ENCODE measurements at places on chromosomes 13 and 19. TPM values are rescaled to one million over a fixed set of nuclear protein-coding genes. Genes with fewer than 3 reads are reported as not detected.

- H3K4me3 ChIP-seq = no peak overlapping the region
- no peak overlapping the region for H3K27ac ChIP-seq
- H3K4me1 ChIP-seq = no peaks in the 10 kb centered on the region
- no peaks in the 10 kb centered on the region for H3K36me3 ChIP-seq
- DNase-seq = no peak
Observed at GRCh38 chr13:30718661-30719524, 16.4 kb upstream of the ALOX5AP start.

DNA sequence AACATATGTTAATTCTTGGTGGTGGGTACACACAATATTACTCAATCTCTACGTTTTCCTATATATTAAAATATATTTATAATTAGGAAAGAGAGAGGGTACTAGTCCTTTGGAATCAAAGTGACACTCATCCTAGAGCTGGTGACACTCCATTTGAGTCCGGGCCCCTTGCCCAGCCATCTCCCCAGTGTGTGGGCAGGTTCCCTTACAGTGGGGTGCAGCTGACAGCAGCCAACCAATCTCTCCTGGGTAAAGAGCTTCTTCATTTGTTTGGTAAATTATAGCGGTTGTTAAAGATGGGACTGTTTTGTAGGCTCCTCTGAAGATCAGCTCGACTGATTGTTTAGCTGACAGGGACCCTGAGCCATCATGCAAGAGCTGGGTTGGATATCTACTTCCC lies 37.2 kb upstream of the RGCC start:
- no peak overlapping the region for H3K4me3 ChIP-seq
- no peak overlapping the region for H3K27ac ChIP-seq
- no peaks in the 10 kb centered on the region for H3K4me1 ChIP-seq
- H3K36me3 ChIP-seq = no peaks in the 10 kb centered on the region
- no peaks in the 10 kb centered on the region for H3K27me3 ChIP-seq

Gene KLK10
- polyA plus RNA-seq = 0.67 TPM

GRCh38 chr19:50838239-50838638 lies 4.9 kb upstream of the KLK15 start:
- H3K27ac ChIP-seq = no peak overlapping the region
- DNase-seq = peak; percentile 21
- no peaks in the 10 kb centered on the region for H3K27me3 ChIP-seq
- no peak overlapping the region for H3K4me3 ChIP-seq

Gene LILRB5
- 2.2 TPM for polyA plus RNA-seq

- no peaks in the 10 kb centered on the region for H3K36me3 ChIP-seq
- DNase-seq = no peak
- H3K27ac ChIP-seq = no peak overlapping the region
- no peak overlapping the region for H3K4me3 ChIP-seq
- H3K27me3 ChIP-seq = no peaks in the 10 kb centered on the region
Observed at GRCh38 chr19:32164384-32164992, 180.9 kb upstream of the ZNF507 start.

Gene AMER2
- not detected for polyA plus RNA-seq

DNA sequence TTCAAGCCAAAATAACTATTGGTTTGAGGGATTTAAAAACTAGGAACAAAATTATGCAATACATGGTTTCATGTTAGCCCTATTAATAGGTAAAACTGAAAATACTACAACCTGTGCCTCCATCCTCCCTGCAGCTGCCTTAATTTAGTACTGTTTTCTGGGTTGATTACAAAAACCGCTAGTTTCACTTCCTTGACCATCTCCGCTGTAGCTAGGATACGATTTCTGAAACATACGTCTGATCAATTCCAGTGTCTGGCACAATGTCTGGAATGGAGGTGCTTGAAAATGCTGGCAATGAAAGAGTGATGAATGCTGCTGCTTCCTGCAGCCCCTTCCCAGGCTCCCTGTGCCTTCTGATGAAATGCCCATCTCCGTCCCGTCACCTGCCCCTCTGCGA lies 273.5 kb downstream of the SHISA2 start:
- H3K36me3 ChIP-seq = no peaks in the 10 kb centered on the region
- no peak overlapping the region for H3K4me3 ChIP-seq
- DNase-seq = no peak
- H3K4me1 ChIP-seq = no peaks in the 10 kb centered on the region
- H3K27ac ChIP-seq = no peak overlapping the region

DNA sequence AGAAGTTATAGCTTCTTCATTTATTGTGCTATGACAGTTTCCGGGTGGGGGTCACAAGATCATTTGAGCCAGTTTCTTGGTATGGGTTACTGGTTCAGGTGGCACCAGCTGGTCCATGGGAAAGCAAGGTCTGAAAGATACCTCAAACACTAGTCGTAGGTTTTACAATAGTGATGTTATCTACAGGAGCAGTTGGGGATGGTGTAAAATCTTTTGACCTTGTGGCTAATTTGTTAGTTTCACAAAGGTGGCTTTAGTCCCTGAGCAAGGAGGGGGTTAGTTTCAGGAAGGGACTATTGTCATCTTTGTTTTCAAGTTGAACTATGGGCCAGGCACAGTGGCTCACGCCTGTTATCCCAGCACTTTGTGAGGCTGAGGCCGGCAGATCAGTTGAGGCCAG lies 24.6 kb downstream of the CHST8 start:
- H3K36me3 ChIP-seq = no peaks in the 10 kb centered on the region
- no peaks in the 10 kb centered on the region for H3K4me1 ChIP-seq
- no peak overlapping the region for H3K27ac ChIP-seq
- DNase-seq = no peak

DNA sequence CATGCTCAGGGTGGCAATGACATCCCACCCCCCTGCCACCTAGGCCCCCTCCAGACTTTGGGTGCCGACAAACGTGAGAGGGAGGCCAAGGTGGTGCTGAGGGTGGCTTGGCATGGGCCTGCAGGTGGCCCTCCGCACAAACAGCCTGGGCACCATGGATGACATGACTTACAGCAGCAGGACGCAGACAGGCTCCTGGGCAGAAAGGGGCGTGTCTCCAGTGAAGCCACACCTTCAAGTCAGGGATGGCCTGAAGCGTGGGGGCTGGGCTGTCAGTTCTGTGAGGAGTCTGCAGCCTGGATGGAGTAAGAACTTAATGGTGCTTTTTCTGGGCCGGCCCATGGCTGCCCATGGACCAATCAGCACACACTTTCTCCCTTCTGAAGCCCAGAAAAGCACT lies 25.3 kb downstream of the POMP start:
- DNase-seq = no peak
- H3K4me3 ChIP-seq = no peak overlapping the region
- no peaks in the 10 kb centered on the region for H3K27me3 ChIP-seq
- H3K36me3 ChIP-seq = no peaks in the 10 kb centered on the region
- H3K27ac ChIP-seq = no peak overlapping the region

GRCh38 chr19:4102339-4103079 lies 21.4 kb downstream of the MAP2K2 start:
- peaks cover 59% of the 10 kb centered on the region for H3K36me3 ChIP-seq
- no peak for DNase-seq

Gene MEDAG
- 1.4 TPM for polyA plus RNA-seq

DNA sequence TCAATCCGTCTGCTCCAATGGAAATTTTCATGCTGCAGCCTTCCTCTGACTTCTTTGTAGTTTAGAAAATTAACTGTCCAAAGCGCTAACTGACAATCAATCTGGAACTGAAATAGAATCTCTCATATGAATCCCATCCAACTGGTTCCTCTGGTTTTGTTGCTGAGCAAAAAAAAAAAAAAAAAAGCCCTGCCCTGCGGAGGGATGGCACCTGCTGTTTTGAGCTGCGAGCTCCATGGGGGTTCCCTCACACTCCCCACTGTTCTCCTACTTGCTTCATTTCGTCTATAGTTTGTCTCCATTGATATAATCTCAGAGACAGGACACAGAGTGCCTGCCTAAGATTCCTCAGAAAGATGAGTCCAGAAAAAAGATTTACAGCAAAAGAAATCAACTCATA lies 33.4 kb downstream of the FAAP24 start:
- no peak overlapping the region for H3K27ac ChIP-seq
- no peaks in the 10 kb centered on the region for H3K4me1 ChIP-seq
- no peak overlapping the region for H3K4me3 ChIP-seq
- H3K36me3 ChIP-seq = no peaks in the 10 kb centered on the region
- DNase-seq = no peak
- H3K27me3 ChIP-seq = no peaks in the 10 kb centered on the region

DNA sequence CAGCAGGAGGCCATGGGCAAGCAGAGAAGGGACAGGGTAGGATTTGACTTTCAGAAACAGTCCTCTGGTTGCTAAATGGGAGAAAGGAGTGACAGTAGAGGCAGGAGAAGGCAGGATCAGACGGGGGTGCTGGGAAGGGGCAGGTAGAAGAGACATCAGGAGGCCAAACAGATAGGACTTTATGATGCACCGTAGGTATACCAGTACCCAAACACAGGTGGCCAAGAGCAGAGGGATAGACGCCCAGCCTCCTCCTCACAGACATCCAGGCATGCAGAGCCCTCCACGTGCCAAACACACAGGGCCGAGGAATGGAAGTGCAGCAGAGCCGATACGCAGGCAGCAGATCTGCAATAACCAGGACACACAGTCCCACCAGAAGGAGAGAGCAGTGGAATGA lies 1.3 kb upstream of the AXL start:
- no peaks in the 10 kb centered on the region for H3K4me1 ChIP-seq
- no peak overlapping the region for H3K4me3 ChIP-seq
- no peak for DNase-seq
- no peaks in the 10 kb centered on the region for H3K27me3 ChIP-seq

DNA sequence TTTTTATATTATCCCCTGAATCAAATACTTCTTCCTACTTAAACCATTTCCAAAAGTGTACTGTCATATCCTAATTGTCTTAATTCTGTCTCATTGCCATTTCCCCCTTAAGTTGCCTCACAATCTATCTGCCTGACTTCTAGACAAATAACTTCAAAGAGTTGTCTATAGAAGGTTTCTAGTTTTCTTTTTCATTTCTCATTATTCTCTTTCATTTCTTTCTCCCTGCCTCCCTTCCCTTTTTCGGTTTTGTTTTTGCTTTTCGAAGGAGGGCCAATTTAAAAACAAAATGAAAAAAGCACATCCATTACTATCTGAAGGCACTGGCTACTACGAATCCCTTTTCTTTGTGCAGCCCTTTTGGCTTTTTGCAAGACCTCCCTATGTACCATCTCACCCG lies 367.2 kb downstream of the DNAJC15 start:
- no peaks in the 10 kb centered on the region for H3K27me3 ChIP-seq
- no peak for DNase-seq
- no peak overlapping the region for H3K4me3 ChIP-seq
- H3K4me1 ChIP-seq = peaks cover 12% of the 10 kb centered on the region

DNA sequence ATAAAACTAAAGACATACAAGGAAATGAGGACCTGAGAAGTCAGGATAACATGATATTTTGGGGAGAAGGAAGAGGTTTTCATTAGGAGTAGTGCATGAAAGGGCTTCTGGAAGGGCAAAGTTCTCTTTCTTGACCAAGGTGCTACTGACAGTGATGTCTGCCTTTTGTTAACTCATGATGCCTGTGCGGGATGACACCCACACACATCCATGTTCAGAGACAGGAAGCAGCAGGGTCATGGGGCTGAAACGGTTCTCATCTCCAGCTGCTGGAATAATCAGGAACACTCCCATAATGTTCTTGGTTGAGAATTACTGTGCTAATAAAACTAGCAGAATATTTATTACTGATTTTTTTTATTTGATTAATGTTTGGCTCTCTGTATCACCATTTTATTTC lies 29.1 kb downstream of the KCNC3 start:
- DNase-seq = no peak
- peaks cover 6% of the 10 kb centered on the region for H3K27me3 ChIP-seq
- no peak overlapping the region for H3K4me3 ChIP-seq
- no peaks in the 10 kb centered on the region for H3K4me1 ChIP-seq

DNA sequence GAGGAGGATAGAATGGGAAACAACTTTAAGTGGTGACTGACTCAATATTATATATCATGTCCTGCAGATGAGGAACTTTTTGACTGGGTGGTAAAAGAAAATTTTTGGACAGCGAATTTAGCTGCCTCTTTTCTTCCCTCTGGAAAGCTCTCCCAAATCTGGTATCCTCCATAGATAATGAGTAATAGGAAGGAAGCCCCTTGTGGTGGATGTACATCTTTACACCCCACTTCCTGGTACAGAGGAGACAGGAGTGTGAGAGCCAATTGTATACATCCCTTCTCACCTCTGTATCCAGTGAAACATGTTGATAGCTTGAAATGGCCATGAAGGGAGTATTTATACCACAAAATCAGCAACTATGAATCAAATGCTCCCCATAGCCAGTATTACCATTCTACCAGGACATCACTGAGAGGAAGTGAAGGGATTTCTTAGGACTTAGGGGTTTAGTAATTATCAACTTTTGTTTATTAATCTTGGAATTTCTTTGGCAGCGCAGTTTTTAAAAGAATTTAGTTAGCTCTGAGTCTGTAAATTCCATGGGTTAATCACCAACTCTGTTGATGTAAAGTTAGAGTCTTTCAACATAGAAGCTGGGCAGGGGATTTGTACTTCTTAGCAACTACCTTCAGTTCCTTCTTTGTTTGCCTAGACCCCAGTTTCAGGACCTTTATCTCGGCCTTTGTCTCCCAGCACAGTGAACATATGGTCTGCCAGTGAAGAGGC lies 17.0 kb upstream of the TDRD3 start:
- H3K36me3 ChIP-seq = no peaks in the 10 kb centered on the region
- H3K27ac ChIP-seq = no peak overlapping the region
- no peaks in the 10 kb centered on the region for H3K27me3 ChIP-seq
- no peak for DNase-seq
- H3K4me1 ChIP-seq = no peaks in the 10 kb centered on the region

Gene PLIN5
- polyA plus RNA-seq = 2.4 TPM

- no peaks in the 10 kb centered on the region for H3K36me3 ChIP-seq
- no peak overlapping the region for H3K4me3 ChIP-seq
- no peaks in the 10 kb centered on the region for H3K27me3 ChIP-seq
- H3K4me1 ChIP-seq = no peaks in the 10 kb centered on the region
- H3K27ac ChIP-seq = no peak overlapping the region
Observed at GRCh38 chr13:31042049-31042448, 109.6 kb downstream of the TEX26 start.

DNA sequence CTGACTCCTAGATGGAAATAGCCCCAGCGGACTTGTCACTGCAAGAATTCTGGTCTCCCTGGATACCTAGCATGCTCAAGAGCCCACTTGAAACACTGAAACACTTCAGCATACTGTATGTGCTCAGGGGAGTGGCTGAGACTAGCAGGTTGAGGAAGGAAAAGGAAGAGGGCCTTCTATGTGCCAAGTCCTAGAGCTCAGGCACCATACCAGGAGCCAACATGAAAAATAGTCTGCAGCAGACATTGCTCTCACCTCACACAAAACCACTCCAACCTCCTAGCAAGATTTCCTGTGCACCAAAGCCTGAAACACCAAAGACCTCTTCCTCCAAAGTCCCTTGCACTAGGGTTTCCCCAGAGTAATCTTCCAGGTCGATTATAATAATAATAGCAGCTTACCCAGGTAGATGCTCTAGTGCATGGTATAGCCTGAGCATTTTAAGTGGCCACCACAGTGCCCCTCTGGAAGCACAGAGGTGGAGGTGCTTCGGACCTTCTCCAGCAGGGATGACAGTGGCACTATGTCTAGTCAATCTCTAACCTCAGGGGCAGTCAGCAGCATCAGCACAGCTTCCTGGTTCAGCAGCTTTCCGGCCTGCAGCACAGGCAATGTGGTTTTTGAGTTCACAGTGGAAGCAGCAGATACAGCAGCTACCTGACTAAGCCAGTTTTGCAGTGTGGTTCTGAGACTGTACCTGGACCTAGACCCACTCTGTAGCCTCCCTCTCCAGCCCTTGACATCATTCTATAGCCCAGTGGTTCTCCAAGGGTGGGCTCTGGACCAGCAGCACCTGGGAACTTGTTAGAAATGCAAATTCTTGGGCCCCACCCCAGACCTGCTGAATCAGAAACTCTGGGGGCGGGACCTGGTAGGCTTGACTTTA lies 45.6 kb upstream of the UBE2L5 start:
- no peak overlapping the region for H3K27ac ChIP-seq
- H3K4me1 ChIP-seq = peaks cover 15% of the 10 kb centered on the region
- H3K4me3 ChIP-seq = no peak overlapping the region
- no peak for DNase-seq
- H3K27me3 ChIP-seq = no peaks in the 10 kb centered on the region

Data from sigmoid colon (tissue), 7 donors.